ENCODE measurements at places on chromosomes 5 and 9.

GRCh38 chr9:108813951-108814601 is 41.7 kb downstream of the ACTL7B start:
- DNase-seq = peak; percentile 5

DNA sequence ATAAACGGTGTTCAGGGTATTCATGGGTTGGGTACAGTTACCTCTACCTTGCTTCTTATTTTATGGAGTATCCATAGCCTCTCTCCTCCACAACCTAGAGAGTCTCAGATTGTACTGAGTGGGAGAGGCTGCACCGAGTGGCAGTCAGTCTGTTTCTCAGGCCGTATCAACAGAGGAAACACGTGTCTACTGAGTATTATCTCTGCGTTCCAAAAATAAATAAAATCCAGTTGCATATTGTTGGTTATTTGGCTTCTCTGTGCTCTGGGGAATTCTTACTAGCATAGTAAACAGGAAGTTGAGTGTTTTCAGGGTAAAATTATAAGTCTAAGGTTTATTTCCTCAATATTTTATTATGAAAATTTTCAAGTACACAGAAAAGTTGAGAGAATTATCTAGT is 231.0 kb downstream of the ARHGEF28 start:
- DNase-seq = no peak

GRCh38 chr5:13609504-13609903 is 335.0 kb downstream of the DNAH5 start:
- no peak for DNase-seq

DNA sequence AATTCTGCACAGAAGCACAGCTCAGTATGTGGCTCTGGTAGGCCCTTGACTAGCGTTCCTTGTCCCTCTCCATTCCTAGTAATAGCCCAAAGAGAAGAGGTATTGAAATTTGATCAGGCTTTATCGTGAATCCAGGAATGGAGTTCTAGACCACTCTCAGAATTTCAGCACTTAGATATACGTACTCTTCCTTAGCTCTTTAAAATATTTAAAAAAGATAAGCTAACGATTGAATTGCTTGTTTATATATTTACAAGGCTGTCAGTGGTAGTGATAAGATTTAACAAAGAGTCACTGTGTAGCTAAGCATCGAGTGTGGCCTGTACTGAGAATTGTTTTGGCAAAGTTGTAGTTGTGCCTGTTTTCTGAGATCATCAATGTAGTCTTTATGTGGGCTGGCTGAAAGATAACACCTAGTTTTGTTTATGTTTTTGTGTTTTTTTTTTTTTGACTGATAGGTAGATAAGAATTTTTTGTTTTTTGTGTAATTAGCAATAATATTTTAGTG is 2.5 kb downstream of the KIAA1958 start:
- DNase-seq = no peak

GRCh38 chr5:121945261-121945660 is 16.5 kb upstream of the SRFBP1 start:
- DNase-seq = no peak

- DNase-seq = no peak
These were observed 47.7 kb upstream of the FCN1 start for GRCh38 chr9:134965411-134965810.

DNA sequence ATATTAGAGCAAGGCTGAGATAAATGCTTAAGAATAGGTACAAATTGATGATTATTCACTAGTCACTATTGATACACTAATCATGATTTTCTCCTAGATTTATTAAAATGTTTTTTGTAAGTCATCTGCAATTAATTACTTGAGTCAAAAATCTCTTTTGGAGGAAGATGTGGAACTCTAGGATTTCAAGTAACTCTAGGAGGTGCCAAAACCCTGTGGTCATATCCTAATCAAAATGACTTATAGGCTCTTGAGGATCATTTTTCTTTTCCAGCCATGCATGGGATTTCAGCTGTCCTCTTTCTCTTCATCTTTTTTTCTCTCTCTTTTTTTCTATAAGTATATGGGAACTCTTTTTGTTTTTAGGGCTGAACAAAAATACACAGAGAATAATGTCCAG is 141.8 kb upstream of the CD180 start:
- no peak for DNase-seq

DNA sequence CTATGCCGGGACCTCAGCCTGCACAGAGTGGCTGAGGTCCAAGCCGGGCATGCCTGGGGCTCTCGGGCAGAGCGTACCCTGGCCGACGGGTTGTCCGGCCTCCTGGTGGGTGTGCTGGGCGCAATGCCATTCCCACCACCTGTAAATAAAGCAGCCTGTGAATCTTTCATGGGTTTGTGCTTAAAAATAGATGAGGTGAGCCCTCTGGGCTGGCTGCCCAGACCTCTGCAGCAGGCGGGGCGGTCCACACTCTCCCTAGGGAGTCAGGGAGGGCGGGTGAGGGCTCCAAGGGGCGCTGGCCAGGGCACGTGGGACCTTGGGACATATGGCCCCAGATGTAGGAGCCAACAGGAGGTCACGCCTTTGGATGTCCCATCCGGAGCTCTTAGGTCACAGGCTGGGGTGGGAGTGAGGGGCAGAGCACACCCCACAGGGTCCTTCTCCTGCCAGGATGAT is 3.6 kb upstream of the AGPAT2 start:
- no peak for DNase-seq

DNA sequence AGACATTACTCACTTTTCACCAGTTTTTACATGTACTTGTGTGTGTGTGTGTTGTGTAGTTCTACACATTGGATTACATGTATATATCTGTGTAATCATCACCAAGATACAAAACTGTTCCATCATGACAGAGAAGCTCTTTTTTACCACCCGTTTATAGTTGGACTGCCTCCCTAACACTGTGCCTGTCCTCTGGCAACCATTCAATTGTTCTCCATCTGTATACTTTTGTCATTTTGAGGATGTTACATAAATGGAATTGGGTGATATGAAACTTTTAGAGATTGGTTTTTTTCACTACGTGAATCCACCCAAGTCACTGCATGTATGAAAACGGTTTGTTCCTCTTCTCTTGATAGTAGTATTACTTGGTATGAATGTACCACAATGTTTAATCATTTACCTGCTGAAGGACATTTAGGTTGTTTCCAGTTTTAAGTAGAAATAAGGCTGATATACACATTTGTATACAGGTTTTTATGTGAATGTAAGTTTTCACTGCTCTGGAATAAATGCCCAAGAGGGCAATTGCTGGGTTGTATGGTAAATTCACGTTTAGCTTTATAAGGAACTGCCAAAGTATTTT is 126.2 kb downstream of the MAPKAP1 start:
- DNase-seq = no peak

- no peak for DNase-seq
These were observed 70.3 kb downstream of the SPTLC1 start for GRCh38 chr9:92044936-92045335.

DNA sequence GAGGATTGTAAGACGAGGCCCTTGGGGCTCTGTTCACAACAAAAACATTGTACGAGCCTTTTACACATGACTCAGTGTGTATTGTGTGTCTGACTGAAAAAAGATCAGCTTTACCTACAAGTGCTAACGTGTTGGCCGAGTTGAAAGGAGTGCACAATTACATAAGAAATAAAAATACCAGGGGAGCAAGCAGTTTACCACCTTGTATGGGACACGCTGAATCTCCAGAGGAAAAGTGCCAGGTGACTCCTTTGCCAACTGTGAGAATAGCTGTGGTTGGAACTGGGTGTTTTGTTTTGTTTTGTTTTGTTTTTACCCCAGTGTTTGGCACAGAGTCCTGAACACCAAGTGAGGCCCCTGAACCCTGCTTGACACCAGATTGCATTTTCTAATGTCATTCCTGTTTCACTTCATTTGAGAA is 32.8 kb upstream of the ZSWIM6 start:
- DNase-seq = no peak

DNA sequence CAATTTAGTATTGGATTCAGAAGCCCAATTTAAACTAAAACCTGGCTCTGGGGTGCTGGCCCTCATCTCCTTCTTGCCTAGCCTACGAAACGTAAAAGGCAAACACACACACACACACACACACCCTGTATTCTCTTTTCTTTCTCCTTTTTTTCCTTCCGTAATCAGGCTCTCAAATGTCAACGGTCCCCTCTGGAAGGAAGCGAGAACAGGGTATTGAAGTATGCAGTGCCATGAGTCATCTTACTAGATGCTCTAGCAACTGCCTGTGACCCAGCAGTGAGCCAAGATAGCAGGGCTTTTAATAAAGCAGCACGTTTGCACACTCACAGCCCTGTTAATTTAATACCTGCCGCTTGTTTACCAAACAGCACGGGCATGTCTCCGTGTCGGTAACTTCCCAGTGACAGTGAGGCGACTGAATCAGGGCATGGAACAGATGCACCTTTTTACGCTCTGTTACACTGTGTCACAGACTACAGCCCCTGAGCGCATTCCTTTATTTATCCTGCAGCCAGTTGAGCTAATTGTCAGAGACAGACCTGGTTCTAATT is 243.8 kb downstream of the BNC2 start:
- no peak for DNase-seq

- no peak for DNase-seq
These were observed 142.1 kb downstream of the EPB41L4A start for GRCh38 chr5:112276991-112277390.

DNA sequence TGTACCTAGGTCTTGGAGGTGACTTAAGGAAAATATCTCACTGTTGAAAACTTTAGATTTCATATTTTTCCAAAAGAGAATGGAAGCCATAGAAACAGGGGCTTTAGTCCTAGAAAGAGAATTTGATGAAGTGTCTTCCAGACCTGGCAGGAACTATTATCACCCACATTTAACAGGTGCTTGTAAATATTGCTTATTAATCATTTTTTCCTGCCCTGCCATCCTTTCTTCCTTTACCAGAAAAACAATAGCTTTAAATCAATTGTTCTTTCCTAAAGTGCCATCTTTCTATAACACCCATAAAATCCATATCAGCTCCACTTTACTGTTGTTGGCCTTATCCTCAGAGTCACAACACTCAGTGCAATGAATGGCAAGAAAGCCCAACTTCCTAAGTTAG is 350.9 kb downstream of the YTHDC2 start:
- DNase-seq = no peak

DNA sequence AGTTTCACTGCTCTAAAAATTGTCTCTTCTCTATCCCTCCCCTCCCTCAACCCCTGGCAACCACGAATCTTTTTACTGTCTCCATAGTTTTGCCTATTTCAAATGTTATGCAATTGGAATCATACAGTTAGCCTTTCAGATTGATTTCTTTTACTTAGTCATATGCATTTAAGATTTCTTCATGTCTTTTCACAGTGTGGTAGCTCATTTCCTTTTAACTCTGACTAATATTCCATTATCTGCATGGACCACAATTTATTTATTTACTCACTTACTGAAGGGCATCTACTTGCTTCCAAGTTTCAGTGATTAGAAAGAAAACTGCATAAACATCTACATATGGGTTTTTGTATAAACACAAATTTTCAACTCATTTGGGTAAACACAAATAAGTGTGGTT is 372.3 kb downstream of the CDH18 start:
- no peak for DNase-seq

DNA sequence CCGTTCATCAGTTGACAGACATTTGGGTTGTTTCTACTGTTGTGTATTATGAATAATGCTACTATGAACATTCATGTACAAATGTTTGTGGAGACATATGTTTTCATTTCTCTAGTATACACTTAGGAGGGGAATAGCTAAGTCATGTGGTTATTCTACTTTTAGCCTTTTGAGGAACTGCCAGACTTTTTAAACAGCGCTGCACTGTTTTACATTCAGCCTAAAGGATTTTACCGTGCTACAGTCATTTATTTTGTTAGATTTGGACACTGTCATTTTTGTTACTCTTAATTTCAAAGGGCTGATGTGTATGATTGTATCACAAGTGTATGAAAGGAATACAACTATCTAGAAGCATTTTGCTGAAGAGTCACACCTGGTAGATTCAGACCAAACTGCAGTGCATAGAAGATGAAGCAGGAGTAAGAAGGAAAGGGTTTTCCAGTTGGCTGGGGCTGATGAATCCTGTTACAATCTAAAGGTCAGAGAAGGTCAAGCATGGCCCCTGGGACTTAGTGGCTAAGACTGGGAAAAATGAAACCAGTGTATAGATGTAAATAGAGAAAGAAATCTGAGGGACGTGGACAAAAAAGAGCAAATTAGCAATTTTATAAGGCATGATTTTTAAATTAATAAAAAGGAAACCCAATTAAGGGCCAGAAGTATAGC is 509.7 kb downstream of the PSAT1 start:
- no peak for DNase-seq

DNA sequence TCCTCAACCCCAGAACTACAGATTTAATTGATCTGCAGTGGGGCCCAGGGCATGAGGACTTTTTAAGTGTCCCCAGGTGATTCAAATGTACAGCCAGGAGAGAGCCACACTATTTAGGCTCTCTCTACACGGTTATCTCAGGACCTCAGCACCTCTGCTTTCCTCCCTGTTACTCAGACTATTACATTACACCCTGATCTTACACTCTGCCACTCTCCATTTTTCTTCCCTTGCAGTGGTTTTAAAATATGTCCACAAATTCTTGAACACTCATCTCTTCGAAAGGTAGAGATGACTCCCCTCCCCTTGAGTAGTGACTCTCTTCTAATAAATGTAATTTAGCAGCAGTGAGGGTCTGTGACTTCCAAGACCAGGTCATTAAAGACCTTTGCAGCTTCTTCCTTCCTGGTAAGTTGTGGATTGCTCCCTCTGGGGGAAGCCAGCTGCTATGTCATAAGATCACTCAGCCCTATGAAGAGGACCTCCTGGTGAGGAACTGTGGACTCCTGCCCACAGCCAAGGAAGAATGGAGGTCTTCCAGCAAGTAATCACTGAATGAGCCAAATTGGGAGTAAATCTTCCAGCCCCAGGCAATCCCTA is 87.5 kb upstream of the SSBP2 start:
- DNase-seq = peak; percentile 51

- no peak for DNase-seq
These were observed 25.9 kb downstream of the KIF2A start for GRCh38 chr5:62331921-62332320.

- no peak for DNase-seq
These were observed 29.3 kb downstream of the RCL1 start for GRCh38 chr9:4822057-4822456.

DNA sequence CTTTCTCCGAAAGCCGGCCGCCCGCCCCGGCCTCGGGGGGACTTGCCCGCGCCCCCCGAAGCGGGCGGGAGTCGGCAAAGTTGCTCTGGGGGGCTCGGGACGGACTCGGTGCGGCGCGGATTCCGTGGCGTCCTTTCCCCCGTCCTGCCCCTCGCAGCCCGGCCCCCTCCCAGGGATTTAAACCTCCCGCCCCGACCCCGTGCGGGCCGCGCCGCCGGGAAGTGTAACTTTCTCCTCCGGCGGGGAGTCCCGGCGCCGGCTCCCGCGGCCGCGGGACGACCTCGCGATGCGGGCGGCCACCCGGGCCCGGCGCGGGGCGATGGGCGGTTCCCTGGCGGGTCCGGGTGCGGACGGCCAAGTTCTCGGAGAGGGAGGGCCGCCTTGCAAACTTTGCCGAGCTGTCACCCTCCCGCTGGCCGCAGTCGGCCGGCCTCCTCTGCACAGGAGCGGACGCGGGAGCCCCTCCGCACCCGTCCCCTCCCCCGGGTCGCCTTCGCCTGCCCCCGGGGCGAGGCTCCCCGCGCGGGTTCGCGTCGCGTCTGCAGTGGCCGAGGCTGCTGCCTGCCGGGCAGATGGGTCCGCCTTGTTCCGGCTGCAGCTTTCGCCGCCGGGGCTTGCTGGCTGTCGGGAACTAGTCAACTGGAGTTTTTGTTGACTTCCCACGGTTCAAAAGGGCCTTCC is 732 bp downstream of the PBX3 start:
- DNase-seq = peak; percentile 30

Measured in CD4-positive, alpha-beta T cell treated with Interleukin-10 for 1 hour (primary cell).